Lower lobe of right lung (tissue), 2 donors: ENCODE measurements at places on chromosomes 3 and 15. TPM values are rescaled to one million over a fixed set of nuclear protein-coding genes. Genes with fewer than 3 reads are reported as not detected.

DNA sequence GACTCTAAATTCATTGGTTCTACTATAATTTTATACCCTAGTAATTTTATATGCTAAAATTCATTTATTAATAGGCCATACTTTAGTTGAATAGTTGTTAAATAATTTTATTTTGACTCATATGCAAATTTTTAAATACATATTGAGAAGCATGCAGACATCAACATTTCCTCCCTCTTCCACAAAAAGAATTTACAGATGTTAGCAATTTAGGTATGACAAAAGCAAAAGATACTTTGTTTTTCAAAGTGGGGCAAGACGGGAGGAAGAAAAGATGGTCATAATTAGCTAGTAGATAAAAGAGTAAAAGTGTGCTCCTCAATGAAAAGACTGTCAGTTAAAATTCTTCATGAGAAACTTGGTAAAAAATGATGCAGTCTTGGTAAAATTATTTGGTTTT, 148.9 kb upstream of the TSPAN3 start:
- no peak for DNase-seq

The TMPRSS7 gene
- 0.15 TPM for total RNA-seq

GRCh38 chr15:48352474-48353072, 21.3 kb downstream of the DUT start:
- DNase-seq, result no peak

DNA sequence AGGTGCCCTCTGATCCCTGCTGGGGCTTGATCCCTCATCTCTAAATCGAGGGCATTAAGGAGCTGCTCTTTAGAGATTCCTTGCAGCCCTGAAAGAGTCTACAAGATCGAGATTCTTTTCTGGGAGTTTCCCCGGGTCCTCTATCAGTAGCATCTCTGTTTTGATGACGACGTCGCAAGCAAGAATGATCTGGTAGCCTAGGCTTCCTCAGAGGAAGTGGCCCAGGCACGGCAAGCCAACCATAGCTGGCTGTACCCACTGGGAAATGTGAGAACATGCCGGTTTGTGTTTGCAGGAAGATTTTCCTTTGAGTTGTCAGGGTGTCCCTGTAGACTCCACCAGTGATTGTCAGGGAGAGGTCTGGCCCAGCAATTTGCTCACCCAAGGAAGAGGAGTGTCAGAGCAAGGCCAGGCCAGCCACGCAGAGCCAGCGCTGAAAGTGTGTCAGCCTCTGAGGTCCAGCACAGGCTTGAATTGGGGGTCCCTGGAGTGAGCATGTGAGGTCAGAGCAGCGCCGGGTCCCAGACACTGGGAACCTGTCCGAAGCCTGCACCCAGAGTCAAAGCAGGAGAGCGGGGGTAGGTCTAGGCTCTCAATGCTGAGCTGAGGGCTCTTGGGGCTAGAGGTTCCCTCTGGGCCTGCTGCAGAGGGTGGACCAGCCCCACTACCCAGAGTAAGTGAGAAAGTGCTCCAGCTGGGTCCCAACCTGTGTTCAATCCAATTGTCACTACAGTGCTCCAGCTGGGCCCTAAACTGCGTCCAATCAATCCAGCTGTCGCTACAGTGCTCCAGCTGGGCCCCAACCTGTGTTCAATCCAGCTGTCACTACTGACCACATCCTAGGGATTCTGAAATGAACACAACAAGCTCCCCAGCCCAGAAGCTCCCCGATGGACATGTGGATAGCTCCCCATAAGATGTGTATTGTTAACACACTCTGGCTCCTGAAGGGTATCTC, 95.7 kb downstream of the CHDH start:
- no peak for DNase-seq

The HDC gene
- total RNA-seq, result 4.8 TPM

DNA sequence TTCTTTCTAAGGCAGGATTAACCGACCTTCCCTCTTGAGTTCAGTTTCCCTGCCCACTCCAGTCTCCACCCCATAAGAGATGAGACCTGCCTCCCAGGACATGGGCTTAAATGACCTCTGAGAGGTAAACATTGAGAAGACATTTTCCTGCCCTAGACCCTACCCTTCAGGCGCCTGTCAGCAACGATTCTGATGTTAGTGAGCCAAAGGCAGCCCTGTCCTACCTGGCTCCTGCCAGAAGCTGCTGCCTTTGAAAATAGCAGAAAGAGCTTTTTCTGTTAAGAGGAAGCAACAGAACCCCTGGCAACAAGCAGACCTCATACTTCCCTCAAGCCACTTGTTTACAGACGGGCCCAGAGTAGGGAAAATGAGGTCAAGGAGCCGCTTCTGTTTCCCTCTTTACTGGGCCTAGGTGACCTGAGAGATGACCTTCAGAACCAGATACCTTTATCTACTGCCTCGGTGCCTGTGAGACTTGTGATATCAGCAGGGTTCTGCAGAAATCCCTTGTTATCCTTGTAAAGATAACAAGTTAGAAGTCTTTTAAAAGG, 52.0 kb downstream of the CD200R1L start:
- no peak for DNase-seq

The MUSTN1 gene
- total RNA-seq, result 7.3 TPM

DNA sequence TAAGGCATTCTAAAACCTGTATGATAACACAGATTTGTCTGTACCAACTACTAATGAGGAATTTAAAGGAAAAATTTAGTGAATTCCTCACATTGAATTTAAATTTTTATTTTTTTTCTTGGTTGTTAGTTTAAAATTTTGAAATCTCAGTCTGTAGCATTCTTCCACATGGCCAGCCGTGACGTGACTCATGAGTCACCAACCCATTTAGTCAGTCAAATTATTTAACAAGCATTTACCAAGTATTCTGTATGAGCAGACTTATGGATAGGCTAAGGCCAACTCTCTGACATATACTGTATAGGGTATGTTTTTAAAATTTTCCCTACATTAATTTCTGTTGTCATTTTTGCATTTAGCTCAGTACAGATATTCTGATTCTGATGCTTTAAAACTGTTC, 112.9 kb downstream of the CNTN4 start:
- no peak for DNase-seq

The ROBO2 gene
- 11.8 TPM for total RNA-seq

- DNase-seq, result no peak
Observed at GRCh38 chr3:68360492-68360891, 571.9 kb downstream of the TAFA4 start.

- DNase-seq, result no peak
Observed at GRCh38 chr15:78280319-78281072, 16.1 kb downstream of the DNAJA4 start.

DNA sequence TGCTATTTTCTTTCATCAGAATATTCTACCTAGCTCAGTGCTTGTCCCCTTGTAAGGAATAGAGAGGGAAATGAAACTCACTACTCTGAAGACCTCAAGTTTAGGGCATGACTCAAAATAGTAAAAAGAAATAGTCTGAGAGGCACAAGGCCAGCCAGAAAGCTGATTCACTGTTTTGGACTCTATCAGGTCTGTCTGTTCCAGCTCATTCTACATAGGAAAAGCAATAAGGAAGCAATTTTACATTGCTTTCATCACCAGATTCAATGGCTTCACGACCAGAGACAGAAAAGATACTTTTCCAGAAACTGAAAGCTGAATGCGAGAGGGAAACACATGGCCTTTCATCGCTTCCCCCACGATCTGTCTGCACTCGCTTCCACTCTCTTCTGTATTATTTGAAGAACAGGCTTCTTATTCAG, 276.0 kb downstream of the GBE1 start:
- no peak for DNase-seq

GRCh38 chr3:86578071-86578470, 412.9 kb downstream of the VGLL3 start:
- no peak for DNase-seq

The C2CD4A gene
- 0.18 TPM for total RNA-seq

DNA sequence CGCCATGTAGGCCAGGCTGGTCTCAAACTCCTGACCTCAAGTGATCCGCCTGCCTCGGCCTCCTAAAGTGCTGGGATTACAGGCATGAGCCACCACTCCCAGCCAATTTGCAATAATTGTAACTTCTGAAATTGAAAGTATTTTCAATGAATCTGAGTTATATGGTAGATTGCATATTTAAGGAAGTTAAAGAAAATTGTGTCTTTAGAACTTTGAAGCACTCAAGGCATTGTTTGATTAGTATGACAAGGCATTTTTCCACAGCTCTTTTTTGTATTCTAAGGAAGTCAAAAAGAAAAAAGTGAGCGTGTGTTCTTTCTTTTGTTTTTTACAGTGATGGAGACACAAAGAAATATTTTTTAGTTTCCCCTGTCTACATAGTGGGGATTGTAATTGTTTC, 15.7 kb upstream of the RPLP1 start:
- no peak for DNase-seq

The EBLN2 gene
- total RNA-seq, result 3.6 TPM

- no peak for DNase-seq
Observed at GRCh38 chr3:147987549-147987948, 578.4 kb downstream of the ZIC1 start.

DNA sequence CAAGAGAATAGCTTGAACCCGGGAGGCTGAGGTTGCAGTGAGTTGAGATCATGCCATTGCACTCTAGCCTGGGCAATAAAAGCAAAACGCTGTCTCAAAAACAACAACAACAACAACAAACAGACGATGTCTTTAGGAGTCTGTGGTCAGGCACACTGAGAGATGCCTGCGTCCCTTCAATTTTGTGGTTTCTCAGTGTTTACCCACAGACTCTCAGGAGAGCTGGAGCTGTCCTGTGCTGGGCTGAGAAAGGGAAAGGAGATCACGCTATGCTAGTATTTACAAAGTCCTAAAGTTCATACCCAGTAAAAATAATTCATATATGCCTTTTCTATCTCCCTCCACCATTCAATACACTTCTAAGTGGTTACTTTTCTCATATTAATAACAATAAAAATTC, 6.3 kb downstream of the LAMP3 start:
- DNase-seq, result no peak

- DNase-seq, result no peak
Observed at GRCh38 chr3:26082911-26083310, 293.0 kb downstream of the OXSM start.

DNA sequence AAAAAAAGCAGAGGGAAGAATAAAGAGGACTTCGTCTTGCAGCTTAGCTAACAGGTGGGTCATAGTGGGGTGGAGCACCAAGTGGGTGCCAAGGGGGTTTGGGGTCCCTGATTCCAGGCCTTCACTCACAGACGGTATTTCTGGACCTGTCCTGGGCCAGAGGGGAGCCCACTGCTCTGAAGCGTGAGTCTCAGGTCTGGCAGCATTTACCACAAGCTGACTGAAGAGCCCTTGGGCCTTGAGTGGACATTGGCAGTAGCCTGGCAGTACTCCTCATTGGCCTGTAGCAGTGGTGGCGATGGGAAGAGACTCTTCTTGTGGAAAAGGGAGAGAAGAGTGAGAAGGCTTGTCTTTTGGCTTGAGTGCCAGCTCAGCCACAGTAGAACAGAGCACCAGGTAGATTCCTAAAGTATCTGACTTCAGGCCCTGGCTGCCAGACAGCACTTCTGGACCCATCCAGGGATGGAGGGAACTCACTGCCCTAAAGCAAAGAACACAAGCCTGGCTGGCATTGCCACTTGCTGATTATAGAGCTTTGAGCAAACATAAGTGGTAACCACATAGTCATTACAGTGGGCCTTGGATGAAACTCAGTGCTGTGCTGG, 72.9 kb downstream of the GLDN start:
- no peak for DNase-seq

- no peak for DNase-seq
Observed at GRCh38 chr3:148335612-148336011, 362.1 kb upstream of the AGTR1 start.

- no peak for DNase-seq
Observed at GRCh38 chr3:159455741-159456181, 532.9 kb upstream of the IL12A start.

DNA sequence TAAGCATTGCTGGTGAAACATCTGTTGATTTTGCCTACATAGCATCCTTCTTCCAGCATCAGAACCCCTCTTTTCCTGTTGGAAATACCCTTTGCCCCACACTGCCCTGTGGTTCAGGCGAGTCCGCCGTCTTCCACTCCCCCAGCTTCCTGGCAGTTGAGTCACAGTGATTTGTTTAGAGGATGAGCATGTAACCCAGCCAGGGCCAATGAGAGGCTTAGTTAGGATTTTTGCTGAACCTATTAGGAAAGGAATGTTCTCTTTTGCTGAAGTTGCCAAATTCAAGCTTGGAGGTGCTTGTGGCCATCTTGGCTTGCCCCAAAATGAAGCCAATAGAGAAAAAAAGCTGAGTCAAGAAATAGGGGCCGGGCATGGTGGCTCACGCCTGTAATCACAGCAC, 19.0 kb upstream of the MEX3B start:
- DNase-seq, result no peak

DNA sequence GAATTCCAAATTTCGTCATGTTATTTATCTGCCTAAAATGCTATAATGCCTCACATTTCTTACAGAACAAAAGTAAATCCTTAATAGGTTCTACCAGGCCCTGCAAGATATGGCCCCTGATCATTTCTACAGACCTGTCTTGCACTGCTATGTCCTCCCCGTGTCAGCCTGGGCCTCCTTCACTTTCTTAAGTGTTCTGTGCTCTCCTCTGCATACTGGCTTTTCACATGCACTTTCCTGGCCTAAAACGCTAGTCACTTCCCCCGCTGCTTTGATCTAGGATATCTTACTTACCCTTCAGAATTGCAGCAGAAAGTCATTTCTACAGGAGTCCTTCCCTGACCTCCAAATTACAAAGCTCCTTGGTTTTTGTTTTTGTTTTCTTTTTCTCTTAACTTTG, 551.3 kb downstream of the NSUN3 start:
- no peak for DNase-seq

- DNase-seq, result no peak
Observed at GRCh38 chr15:67189326-67190051, 65.0 kb downstream of the AAGAB start.

The TGM5 gene
- 0.32 TPM for total RNA-seq

- no peak for DNase-seq
Observed at GRCh38 chr15:89140595-89140994, 52.3 kb downstream of the ABHD2 start.

The DUOXA2 gene
- not detected for total RNA-seq

DNA sequence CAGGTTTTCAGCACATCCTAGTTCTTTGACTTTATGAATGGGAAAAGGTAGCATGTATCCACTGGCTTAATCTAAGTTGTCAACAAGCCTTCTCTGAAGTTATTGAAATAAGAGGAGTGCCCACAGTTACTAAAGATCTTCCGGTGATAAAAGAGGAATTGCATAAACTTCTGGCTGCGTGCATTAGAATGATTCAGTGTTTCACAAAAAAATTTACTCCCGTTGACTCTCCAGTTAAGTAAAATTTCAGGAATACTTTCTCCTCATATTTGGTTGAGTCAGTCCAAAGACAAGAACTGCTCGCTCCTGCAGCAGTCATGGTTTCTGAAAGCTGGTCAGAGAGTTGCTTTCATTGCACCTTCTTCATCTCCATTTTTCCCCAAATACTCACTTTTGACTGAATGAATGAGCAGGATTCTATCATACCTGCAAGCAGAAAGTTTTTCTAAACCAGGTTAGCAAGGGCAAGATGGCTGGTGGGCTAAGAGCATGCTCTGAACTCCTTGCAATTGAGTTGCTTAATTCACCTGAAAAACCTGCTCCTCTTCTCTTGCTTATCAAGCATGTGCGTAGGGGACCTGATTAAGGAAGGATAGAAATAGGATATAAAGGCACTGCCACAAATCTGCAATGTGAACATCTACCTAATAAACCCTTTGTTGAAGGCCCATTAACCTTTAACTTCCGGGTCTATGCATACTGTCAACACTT, 64.2 kb upstream of the TIMP4 start:
- no peak for DNase-seq

- DNase-seq, result peak; percentile 59
Observed at GRCh38 chr3:128875556-128876120, 3.8 kb upstream of the ACAD9 start.
